Activated naive CD8-positive, alpha-beta T cell treated with anti-CD3 and anti-CD28 coated beads for 36 hours (primary cell): ENCODE measurements at places on chromosomes 13 and 19. TPM values are rescaled to one million over a fixed set of nuclear protein-coding genes. Genes with fewer than 3 reads are reported as not detected.
A peak's percentile ranks its signal among the peaks of the same experiment; 100 is the strongest.

- no peak for DNase-seq
Measured at GRCh38 chr13:78934336-78934735, 275.4 kb upstream of the OBI1 start.

DNA sequence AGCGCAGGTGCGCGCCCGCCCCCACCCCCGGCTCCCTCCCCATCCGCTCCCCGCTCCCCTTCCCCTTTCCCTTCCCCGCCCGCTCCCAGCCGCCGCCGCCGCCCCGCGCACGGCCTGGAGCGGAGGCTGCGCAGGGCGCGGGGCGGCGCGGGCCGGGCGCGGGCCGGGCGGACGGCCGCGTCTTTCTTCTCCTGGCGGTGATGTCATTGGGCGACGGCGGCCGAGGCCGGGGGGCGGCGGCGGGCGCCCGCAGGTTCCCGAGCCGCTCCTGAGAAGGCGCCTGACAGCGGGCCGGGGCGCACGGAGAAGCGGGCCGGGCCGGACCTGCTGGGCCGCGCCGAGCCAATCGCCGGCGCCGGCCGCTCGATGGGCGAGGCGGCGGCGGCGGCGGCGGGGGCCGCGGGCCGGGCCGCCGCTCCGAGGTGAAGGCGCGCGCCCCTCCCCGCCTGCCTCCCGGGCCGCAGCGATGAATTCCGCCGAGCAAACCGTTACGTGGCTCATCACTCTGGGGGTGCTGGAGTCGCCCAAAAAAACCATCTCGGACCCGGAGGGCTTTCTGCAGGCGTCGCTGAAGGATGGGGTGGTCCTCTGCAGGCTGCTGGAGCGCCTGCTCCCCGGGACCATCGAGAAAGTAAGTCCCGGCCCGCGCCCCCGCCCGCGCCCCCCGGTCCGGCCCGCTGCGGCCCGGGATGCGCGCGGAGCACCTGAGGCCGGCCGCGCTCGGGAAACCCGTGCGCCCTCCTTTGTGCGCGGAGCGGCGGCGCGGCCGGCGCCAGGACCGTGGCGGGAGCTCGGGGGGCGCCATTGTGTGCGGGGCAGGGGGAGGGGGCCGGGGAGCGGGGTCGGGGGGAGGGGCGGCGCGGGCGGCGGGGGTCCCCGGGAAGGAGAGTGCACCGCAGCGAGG lies at the start of gene ARHGEF7:
ARHGEF7 (plus strand) TSS at position 250 of the 904 bp plus-strand sequence; CDS start at position 467, 217 bp downstream.
- peak; percentile 17 for DNase-seq

- DNase-seq: no peak
Measured at GRCh38 chr13:66992183-66992582, 238.0 kb downstream of the PCDH9 start.

- DNase-seq: no peak
Measured at GRCh38 chr19:44548736-44549135, 19.3 kb upstream of the CEACAM20 start.

- DNase-seq: no peak
Measured at GRCh38 chr19:49339301-49340068, 4.3 kb downstream of the CD37 start.

- peak; percentile 30 for DNase-seq
Measured at GRCh38 chr13:28805193-28805819, 14.8 kb upstream of the MTUS2 start.

DNA sequence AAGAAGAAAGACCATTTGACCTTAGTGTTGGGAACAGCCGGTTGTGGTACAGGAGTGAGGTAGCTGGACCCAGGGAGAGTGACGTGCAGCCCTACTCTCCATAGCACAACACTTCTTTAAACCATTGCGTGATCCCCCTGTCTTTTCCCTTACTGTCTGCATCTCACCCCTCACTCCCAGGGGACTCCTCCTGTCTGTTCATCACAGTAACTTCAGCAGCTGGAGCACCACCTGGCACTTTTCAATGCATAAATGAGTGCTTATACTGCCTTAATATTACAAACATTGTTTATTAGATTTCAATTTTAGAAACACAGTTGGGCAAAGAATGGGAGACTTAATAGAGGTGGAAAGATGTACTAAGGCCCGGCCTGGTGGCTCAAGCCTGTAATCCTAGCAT lies 285.5 kb downstream of the UQCRFS1 start:
- no peak for DNase-seq

DNA sequence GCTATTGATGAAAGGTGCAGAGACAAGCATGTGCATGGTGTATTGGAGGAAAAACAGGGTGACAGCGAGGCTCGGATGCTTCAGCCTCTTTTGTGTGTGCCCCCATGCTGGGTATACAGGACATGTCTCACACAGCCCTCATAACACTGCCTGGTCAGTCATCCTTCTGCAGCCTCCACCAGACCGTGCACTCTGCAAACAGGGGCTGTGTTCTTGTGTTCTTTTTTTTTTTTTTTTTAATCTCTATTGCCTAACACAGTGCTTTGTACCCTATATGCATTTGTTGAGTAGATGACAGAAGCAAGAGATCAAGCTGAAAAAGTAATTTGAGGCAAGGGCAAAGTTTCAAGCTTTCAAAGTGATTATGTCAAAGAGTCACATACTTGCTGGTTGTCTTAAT lies 367.2 kb upstream of the SLITRK1 start:
- no peak for DNase-seq

DNA sequence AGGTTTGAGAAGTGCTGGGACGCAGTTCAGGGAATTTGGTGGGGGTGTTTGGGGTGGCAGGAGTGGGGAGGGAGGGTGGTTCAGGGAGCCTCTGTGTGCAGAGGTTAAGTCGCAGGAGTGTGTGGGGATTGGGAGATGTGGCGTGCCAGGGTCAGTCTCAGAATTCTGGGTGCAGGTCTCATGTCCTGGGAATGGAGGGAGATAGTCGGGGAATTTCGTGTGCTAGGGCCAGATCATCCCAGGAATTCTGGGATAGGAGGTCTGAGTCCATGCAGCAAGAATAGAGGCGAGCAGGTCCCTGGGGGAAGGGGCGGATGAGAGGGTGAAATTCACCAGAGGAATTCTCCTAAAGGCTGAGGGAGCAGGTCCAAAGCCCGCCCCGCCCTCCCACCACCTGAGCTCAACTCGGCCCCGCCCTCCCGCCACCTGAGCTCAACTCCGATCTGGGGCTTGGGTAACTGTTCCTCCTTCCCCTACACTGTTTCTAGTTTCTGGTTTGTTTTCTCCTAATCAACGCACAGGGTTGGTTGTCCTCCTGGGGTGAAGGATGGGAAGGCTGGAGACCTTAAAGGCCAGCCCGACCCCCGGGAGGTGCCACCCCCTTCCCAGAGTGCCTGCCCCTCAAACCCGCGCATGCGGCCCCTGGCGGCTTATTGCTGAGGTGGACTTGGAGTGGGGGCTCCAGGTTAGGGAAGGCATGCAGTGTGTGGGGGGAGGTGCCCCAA lies 15.2 kb downstream of the KCNC3 start:
- no peak for DNase-seq

- peak; percentile 22 for DNase-seq
Measured at GRCh38 chr19:24033963-24034342, 53.0 kb upstream of the ZNF254 start.

The POSTN gene
- not detected for total RNA-seq

The ZNF709 gene
- total RNA-seq: 1.8 TPM

The GSX1 gene
- total RNA-seq: not detected

The IGFL1 gene
- not detected for total RNA-seq
